ENCODE measurements at places on chromosomes 2 and 18. TPM values are rescaled to one million over a fixed set of nuclear protein-coding genes. Genes with fewer than 3 reads are reported as not detected.
A peak's percentile ranks its signal among the peaks of the same experiment; 100 is the strongest.

Gene FOXD4L1
- not detected for total RNA-seq

- H3K27ac ChIP-seq = no peak overlapping the region
- no peaks in the 10 kb centered on the region for H3K36me3 ChIP-seq
- H3K27me3 ChIP-seq = peaks cover 1% of the 10 kb centered on the region
- peaks cover 8% of the 10 kb centered on the region for H3K4me1 ChIP-seq
- DNase-seq = no peak
Observed at GRCh38 chr2:31989946-31990345, 20.9 kb downstream of the MEMO1 start.

- peaks cover 4% of the 10 kb centered on the region for H3K27me3 ChIP-seq
- H3K27ac ChIP-seq = no peak overlapping the region
- H3K4me3 ChIP-seq = no peak overlapping the region
- DNase-seq = no peak
Observed at GRCh38 chr18:32386471-32386870, 84.2 kb downstream of the GAREM1 start.

DNA sequence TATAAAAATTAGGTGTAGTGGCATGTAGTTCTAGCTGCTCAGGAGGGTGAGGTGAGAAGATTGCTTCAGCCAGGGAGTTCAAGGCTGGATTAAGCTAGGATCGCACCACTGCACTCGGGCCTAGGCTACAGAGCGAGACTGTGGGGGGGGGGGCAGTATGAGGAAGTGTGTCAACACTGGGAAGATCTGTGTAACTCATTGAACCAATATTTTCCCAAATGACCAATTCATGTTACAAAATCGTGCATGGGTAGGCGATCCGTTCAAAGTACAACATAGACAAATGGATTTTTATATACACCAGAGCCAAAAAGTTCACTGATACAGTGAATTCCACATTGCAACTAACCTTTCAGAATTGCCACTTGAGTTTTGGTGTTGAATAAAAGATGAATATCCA is 8.1 kb downstream of the SMAD4 start:
- H3K27ac ChIP-seq = peak overlapping the region; percentile 10
- H3K4me1 ChIP-seq = peaks cover 27% of the 10 kb centered on the region
- H3K27me3 ChIP-seq = no peaks in the 10 kb centered on the region

- H3K27ac ChIP-seq = no peak overlapping the region
- no peaks in the 10 kb centered on the region for H3K4me1 ChIP-seq
- H3K27me3 ChIP-seq = no peaks in the 10 kb centered on the region
- DNase-seq = no peak
- no peaks in the 10 kb centered on the region for H3K36me3 ChIP-seq
Observed at GRCh38 chr2:122883849-122884248, 1128.4 kb downstream of the TSN start.

GRCh38 chr2:23065936-23066335 is 319.0 kb upstream of the KLHL29 start:
- no peak for DNase-seq
- no peak overlapping the region for H3K4me3 ChIP-seq
- no peak overlapping the region for H3K27ac ChIP-seq
- H3K27me3 ChIP-seq = peaks cover 7% of the 10 kb centered on the region
- H3K36me3 ChIP-seq = no peaks in the 10 kb centered on the region

DNA sequence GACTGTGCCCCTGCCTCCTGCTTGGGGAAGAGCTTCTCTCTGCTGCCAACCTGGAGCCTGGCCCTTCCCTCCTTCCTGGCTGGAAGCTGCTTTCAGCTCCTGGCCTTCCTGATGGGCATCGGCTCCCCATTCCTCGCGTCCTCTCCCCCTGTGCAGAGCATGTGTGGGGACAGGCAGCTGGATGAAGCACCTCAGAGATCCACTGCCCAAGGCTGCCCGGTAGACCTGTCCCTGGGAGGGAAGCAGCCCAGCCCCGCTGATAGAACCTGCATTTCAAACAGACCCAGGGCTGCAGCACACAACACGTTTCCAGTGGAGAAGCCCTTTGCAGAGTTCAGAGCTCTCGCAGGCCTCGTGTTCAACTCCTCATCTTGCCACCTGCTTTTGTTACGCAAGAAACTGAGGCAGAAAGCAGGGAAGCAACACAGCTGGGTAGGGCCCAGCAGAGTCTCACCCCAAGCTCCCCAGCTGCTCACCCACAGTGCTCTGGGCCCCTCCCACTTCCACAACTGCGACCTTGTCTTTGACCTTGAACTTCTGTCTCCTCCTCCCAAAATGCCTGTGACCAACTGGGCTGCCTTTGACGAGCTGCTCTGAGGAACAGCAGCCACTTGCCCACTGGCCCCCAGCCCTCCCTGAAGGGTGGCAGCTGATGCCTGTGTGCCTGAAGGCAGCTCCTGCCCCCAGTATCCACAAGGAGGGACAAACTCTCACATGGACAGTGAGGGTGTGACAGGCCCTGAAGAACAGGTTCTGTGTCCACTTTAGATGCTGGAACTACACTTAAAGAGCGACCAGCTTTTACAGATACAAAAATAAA is 65.5 kb downstream of the PARD6G start:
- peaks cover 8% of the 10 kb centered on the region for H3K36me3 ChIP-seq
- peaks cover 13% of the 10 kb centered on the region for H3K27me3 ChIP-seq
- H3K27ac ChIP-seq = no peak overlapping the region
- no peak for DNase-seq

GRCh38 chr2:6835467-6835866 is 30.2 kb downstream of the CMPK2 start:
- H3K27me3 ChIP-seq = no peaks in the 10 kb centered on the region
- DNase-seq = no peak
- no peaks in the 10 kb centered on the region for H3K36me3 ChIP-seq
- no peaks in the 10 kb centered on the region for H3K4me1 ChIP-seq

- no peaks in the 10 kb centered on the region for H3K27me3 ChIP-seq
- peaks cover 3% of the 10 kb centered on the region for H3K4me1 ChIP-seq
- DNase-seq = no peak
- no peak overlapping the region for H3K4me3 ChIP-seq
Observed at GRCh38 chr2:163436963-163437362, 298.8 kb downstream of the FIGN start.

GRCh38 chr2:75087736-75088135 is 111.6 kb downstream of the TACR1 start:
- no peak overlapping the region for H3K4me3 ChIP-seq
- DNase-seq = no peak
- H3K27ac ChIP-seq = no peak overlapping the region
- no peaks in the 10 kb centered on the region for H3K4me1 ChIP-seq
- H3K27me3 ChIP-seq = no peaks in the 10 kb centered on the region

DNA sequence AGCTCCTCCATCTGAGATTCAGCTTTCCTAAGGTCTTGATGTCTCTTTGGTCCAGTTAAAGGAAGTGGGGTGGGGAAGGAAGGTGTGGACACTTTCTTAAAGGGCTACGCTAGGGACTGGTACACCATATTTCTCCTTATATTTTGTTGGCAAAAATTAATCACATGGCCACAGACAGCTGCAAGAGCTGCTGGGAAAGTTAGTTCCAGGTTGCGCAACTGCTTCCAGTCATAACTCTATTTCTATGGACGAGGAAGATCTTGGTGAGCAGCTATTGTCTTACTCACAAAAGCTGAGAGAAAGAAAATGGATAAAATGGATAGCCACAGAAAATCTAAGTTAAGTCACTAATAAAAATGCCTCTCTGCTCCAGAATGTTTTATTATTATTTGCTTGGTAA is 60.7 kb upstream of the PPM1B start:
- no peak overlapping the region for H3K27ac ChIP-seq
- no peaks in the 10 kb centered on the region for H3K36me3 ChIP-seq
- no peak overlapping the region for H3K4me3 ChIP-seq
- no peaks in the 10 kb centered on the region for H3K27me3 ChIP-seq

Gene TGFA
- total RNA-seq = 4.7 TPM

DNA sequence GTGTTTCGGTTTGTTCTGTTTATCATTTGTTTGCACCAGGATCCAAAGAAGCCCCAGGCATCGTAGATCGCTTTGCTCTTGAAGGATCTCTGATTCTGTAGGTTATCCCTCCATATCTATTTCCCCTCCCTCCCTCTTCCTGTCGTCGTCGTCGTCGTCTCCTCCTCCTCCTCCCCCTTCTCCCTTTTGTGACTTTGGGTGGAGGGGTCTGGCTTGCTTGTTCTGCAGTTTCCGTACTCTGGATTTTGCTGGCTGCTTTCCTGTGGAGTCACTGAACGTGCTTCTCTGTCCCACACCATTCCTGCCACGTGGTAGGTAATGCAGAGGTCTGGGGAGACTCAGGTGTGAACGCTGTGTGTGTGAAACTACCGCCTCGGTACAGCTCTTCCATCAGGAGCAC is 225.0 kb downstream of the LDLRAD4 start:
- H3K4me1 ChIP-seq = peaks cover 39% of the 10 kb centered on the region
- no peak overlapping the region for H3K4me3 ChIP-seq
- peaks cover 9% of the 10 kb centered on the region for H3K36me3 ChIP-seq

GRCh38 chr2:24813691-24814137 is 20.5 kb downstream of the CENPO start:
- H3K27me3 ChIP-seq = peaks cover 1% of the 10 kb centered on the region
- peaks cover 18% of the 10 kb centered on the region for H3K36me3 ChIP-seq
- no peak for DNase-seq
- no peak overlapping the region for H3K4me3 ChIP-seq
- H3K4me1 ChIP-seq = peaks cover 10% of the 10 kb centered on the region

DNA sequence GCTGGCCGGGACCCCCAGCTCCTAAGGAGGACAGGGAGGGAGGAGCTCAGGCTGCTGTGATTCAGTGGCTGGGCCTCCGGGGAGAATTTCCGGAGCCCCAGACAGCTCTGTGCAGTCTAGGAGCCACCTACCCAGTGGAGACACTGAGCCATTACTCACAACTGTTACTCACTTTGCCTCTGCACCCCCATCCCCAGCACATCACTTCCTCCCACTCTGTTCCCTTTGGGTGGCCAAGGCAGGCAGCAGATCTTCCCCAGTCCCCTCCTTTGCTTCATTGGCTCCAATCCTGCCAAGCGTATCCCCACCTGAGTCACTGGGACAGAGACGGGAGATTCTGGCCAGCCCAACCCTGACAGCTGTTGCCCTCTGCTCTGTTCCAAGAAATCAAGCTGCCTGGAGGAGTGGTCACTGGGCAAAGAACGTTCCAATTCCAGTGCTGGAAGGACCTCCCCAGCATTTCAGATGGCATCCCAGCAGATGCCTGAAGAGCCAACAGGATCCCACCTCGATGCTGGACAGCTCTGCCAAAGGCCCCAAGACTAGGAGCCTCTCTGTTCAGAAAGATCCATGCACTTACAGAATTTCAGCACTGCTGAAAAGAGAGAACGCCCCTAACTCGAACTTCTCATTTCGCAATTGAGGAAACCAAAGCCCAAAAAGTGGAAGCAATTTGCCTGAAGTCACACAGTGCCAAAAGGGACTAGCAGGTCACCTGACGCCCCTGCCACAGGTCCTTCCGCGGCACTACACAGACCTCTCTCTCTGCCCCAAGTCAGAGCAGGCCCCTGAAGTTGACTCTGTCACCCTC is 68.3 kb downstream of the TNS1 start:
- no peak overlapping the region for H3K4me3 ChIP-seq
- H3K27me3 ChIP-seq = peaks cover 7% of the 10 kb centered on the region
- H3K27ac ChIP-seq = peak overlapping the region; percentile 52

DNA sequence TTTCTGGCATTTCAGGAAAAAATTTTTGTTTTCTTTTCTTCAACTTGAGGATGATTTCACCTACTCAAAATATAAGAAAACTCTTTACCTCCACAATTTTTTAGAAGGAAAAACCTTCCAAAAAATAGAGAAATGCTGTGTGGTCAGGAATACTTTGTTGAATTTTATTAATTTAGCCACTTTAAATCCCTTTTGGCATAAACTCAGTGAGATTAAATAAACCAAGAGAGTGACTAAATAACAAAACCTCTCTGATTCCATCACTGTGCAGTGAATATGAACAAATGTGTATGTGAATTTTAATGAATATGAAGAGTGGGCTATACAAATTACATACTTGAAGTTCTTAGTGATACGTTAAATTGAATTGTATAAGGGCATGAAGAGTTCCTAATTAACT is 25.8 kb upstream of the CYTIP start:
- no peaks in the 10 kb centered on the region for H3K4me1 ChIP-seq
- no peak overlapping the region for H3K27ac ChIP-seq
- DNase-seq = no peak

Gene TUBB6
- 301 TPM for total RNA-seq

GRCh38 chr2:122486086-122486485 is 730.6 kb downstream of the TSN start:
- peaks cover 26% of the 10 kb centered on the region for H3K4me1 ChIP-seq
- no peak overlapping the region for H3K27ac ChIP-seq
- H3K36me3 ChIP-seq = no peaks in the 10 kb centered on the region
- peaks cover 2% of the 10 kb centered on the region for H3K27me3 ChIP-seq

DNA sequence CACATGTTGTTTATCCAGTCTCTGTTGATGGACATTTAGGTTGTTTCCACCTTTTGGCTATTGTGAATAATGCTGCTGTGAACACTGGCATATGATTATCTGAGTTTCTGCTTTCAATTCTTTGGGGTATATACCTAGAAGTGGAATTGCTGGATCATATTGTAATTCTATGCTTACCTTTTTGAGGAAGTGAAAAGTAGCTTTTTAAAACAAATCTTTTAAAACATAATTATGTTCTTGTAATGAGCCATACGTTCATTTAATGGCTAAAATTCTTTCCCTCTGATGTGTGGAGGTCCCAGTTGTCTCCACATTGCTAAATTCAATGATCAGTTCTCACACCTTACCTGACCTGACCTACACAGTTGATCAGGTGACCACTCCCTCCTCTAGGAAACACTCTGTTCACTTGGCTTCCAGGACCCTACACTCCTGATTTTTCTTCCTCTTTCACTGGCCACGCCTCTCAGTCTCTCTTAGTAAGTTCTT is 27.8 kb upstream of the SERTAD2 start:
- no peak overlapping the region for H3K27ac ChIP-seq
- DNase-seq = no peak
- no peaks in the 10 kb centered on the region for H3K36me3 ChIP-seq
- H3K27me3 ChIP-seq = peaks cover 3% of the 10 kb centered on the region
- no peak overlapping the region for H3K4me3 ChIP-seq

Gene STARD6
- total RNA-seq = 0.54 TPM

DNA sequence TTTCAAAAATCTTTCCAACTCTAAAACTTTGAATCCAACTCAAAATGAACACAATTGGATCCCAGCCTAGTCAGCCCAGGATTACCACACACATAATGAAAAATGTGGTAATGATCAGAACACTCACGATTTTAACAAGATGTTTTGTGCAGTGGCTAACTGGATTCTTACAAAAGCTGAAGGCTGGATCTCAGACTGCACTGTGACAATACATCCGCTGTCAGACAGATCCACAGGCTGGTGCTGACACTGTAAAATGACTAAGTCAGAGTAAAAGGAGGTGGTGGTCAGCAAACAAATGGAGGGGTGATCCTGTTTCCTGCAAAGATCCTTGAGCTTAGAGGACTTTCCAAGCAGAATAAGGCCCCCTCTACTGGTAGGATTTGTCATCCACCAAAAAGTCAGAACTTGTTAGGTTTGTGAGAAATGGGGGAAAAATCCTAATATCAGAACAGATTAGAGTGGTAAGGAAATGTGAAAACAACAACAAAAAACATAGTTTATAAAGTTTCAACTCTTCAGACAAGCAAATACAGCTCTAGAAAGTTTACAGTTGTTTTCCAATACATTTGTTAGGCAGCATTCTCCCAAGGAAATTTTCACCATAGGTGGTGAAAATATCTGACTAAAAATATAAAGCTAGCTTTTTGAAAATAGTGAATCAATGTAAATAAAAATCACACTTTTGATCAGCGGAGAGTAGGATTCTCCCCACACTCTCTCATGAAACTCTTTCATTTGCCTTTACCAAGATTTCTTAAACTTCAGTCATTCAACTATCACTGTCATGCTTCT is 211.9 kb downstream of the AGPS start:
- DNase-seq = peak; percentile 50
- H3K27me3 ChIP-seq = peaks cover 4% of the 10 kb centered on the region
- peaks cover 9% of the 10 kb centered on the region for H3K36me3 ChIP-seq

- H3K27ac ChIP-seq = no peak overlapping the region
- H3K4me1 ChIP-seq = peaks cover 6% of the 10 kb centered on the region
- H3K4me3 ChIP-seq = no peak overlapping the region
- H3K36me3 ChIP-seq = no peaks in the 10 kb centered on the region
Observed at GRCh38 chr2:154370873-154371272, 327.6 kb upstream of the KCNJ3 start.

Measured in endothelial cell (in vitro differentiated cells).